ENCODE measurements at places on chromosomes 3 and 15.
A peak's percentile ranks its signal among the peaks of the same experiment; 100 is the strongest.

GRCh38 chr3:169624533-169624972 lies 39.0 kb downstream of the MECOM start:
- no peak for DNase-seq

DNA sequence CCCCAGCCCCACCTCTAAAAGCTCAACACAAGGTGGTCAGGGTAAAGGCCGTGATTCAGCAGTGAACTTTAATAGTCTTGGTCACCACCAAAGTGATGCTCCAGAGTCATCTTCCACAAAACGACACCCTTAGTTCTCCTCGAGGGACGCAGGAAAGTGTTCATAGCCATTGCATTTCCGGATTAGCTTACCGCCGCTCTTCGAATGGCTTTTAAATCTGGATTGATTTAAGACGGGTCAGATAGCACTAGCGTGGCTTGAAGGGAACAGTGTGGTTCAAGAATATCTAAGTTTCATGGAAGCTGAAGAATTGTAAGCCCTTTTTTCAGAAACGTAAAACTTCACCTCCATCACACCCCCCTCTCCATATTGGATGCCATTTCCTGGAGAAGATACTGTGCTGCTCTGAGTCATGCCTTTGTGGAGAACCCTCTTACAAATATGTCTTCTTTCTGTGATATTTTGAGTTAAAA lies 829 bp downstream of the RNF7 start:
- peak; percentile 24 for DNase-seq

DNA sequence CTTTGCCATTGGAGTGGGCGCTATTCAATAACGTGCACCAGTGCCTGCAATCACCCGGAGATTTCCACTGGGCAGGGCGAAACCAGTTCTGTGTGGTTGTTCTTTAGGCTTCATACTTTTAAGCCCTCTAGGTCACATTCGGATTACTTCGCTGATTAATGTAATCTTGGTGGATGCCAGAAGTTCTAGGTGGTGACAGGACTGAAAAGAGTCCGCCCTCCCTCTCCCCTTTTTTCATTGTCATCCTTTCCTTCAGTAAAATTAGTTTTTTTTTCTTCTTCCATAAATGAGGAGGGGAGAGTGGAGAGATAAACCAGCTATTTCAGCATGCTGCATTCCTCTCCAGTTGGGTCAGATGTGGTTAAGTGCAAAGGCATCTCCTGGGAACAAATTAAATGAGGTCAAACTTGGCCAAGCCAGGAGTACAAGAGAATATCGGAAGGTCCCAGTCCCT lies 2.3 kb upstream of the SLC2A2 start:
- DNase-seq: peak; percentile 36

DNA sequence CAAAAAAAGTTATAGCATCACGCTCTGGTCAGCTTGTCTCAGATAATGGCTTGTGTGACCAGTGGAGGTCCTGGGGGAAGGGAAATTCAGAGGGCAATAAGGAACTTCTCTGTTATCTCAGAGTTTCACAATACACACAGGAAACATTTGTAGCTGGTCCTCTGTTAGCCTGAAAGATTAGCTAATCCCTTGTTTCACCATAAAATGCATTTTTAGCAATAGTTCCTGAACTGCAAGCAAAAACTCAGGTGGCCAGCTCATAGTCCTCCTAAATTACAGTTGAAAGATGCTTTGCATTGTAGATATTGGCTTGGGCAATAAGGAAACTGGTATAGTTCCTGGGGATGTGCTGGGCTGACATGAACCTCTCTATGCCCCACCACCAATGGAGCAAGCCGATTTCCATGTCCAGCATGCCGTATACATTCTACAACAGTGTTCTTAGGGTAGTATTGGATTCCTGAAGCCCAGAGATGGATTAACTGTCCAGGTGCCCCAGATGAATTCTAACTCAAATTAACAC lies 141.5 kb upstream of the TBL1XR1 start:
- DNase-seq: no peak

- DNase-seq: no peak
These were observed 19.9 kb upstream of the RPL29 start for GRCh38 chr3:52015438-52016228.

DNA sequence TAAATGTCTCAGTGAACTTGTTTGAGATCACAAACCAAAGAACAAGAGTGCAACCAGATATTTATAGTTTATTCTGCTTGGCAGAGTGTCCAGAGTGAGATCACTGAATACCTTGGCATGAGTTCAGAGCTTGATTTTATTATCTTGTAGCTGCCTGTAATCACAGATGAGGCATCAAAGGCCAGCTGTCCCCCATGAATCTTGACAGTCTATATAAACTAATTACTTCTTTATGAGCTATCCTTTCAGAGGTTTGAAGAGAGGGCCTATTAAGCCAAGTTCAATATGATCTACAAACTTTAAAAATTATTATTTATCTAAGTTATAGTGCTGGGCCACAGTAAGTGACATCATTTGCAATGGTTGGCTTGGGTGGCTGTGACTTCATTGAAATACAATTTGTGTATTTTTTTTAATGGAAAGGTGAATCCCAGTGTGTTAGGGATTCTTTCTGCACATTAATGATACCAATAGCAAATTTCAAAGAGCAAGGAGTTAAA lies 251.5 kb downstream of the CLSTN2 start:
- no peak for DNase-seq

DNA sequence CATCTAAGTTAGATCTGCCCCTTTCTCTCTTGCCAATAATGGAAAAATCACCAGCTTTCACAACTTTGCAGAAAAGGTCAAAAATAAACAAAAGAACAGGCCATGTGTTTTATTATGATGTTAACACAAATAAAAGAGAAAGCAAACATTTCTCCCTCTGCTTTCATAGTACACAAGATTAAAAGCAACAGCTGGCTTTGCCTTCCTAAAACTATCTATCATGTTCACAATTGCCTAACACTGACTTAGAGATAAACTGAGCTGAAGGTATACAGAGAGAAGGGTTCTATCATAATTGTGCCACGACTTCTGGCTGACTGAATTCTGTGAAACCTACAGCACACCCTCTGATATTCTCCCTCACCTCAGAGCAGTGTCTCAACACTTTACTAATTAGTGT lies 29.4 kb downstream of the AADAC start:
- DNase-seq: no peak

GRCh38 chr15:34490417-34491193 lies 53.0 kb upstream of the GOLGA8A start:
- no peak for DNase-seq

DNA sequence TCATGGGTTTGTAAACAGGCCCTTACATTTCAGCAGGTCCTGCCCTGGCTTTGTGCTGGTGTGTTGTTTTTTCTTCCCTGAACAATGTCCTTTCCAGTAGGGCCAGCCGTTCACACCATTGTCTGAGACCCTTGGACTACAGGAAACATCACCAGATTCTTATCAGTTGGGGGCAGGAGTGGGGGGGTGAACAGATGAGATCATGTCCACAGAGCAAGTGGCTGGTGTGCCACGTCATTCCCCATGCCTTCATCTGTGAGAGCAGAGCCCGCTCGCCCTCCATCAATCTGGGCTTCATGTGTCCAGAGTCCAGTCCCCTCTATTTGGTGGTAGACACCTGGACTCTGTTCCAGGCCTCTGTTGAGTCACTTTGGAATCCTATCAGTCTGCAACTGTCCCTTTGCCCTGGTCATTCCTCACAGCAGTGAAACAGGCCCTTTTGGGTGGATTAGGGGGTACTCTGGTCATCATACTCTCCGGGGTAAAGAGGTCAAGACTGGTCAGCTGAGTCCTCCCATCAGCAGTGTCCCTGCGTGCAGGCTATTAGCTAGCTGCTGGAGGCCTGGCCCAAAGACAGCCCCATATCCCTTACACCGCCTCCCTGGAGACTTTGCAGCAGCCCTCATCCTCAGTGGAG lies 15.0 kb downstream of the SEMA3G start:
- DNase-seq: no peak

DNA sequence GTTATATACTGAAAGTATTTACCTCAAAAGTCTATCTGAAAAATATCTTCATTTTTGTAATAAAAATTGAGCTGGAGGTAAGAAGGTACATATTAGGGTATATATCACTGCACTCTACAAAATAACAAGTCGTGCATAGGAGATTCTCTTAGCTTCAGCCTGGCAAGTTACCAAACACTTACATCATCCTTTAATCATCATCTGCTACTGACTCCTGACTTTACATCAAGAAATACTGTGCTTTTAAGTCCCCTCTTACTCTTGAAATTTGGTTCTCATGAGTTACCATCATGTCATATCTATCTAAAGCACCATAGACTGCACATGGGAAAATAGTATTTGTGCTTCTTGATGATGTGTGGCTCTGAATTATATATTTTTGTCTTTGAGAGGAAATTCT lies 50.8 kb downstream of the LYSMD4 start:
- DNase-seq: no peak

- no peak for DNase-seq
These were observed 190.1 kb downstream of the FAM43A start for GRCh38 chr3:194875581-194876402.

DNA sequence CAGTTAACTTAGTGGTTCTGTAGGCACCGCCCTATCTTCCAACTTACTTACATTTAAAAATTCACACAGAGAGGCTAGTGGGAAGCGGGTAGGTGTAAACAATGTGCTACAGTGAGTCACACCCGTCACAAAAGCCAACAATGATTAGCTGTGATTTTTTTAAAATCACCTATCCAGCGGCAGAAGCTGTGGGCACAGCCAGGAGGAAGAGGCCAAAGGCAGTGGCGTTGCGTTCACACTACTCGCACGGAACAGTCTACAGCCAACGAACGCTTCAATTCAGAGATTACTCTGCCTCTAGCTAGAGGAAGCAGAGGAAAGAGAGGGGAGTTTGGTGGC lies 2.5 kb upstream of the NLGN1 start:
- peak; percentile 46 for DNase-seq

- DNase-seq: no peak
These were observed 5.8 kb upstream of the HCN4 start for GRCh38 chr15:73374604-73375003.

DNA sequence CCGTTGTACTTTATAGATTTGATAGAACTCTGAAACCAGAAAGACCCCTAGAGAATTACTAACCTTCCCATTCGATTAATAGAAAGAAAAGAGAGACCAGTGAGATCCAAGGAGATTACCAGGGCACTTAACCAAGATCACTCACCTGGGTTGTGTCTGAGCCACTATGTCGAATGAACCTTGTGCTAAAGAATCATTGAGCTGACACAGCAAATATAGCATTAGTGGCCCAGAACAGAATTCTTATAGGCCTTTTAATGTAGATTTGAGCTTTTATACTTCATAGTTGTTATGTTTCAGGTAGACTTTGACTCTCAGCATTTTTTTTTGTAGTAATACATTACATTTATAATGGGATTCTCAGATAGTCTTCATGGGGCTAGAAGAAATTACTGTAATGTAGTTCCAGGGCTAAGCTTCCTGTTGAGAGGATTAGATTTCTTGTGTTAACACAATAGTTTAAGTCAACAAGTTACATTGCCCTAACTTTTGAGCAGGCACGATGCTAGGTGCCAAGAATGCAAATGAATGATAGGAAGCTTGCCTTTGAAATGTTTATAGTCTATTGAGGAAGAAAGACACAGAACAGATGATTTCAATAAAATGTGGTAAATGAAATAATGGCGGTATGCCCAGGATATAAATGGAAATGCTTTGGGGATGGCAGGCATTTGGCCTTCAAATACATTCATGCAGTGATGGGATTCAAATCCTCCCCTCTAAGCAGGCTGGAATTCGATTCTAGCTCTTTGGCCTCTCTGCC lies 24.4 kb upstream of the ABHD10 start:
- DNase-seq: no peak

DNA sequence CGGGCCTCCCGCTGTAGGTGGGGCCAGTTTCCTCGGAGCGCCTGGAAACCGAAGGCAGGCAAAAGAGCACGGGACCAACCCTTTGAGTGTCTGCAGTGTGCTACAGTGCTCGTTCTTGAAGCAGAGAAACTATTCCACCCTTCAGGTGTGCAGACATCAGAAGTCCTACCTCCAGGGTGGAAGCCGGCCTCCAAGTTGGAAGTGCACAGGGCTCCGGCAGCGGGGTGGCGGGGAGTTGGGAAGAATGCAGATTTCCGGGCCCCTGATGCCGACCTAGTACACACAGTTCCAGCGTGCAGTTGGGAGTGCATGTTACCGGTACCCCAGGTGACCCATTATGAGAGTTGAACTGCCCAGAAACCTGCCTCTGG lies 3.0 kb downstream of the KLF13 start:
- no peak for DNase-seq

Data from H54 (cell line).